ENCODE measurements at places on chromosomes 2 and 18.

DNA sequence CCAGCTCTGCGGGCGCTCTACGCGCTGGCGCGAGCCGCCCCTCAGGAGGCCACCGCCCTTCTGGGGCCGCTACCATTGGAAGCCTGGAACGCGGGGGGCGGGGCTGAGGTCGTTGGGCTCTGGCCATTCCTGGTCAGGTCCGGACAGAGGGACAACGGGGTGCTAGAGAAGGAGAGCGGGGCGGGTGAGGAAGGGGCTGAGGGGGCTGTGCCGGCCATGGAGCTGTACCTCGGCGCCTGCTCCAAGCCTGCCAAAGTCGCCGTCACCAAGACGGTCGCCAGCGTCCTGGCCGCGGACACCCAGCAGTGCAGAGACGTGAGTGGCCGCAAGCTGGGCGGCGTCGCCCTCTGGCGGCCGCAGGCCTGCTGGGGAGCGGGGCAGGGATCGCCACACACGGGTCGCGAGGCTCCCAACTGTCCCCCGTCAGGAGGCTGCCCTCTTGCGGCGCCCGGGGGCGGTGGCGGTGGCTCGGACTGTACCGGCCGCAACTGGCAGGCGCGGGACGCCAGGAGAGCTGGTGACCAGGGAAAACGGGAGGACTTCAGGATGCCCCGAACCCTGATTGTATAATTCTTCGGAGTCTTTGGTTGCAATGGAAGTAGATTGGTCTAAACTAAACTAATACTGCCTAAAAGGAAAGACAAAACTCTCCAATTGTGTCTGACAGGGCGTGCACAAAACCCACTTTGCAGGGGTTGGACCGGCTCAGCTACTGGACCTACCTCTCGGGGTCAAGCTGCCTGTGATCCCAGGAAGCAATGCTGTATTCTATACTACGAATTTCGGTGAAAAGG lies at the start of gene FSIP2:
Gene FSIP2 (plus strand): TSS at position 126 of the 794 bp plus-strand sequence. CDS start 91 bp downstream, at position 217.
- DNase-seq = peak; percentile 10

DNA sequence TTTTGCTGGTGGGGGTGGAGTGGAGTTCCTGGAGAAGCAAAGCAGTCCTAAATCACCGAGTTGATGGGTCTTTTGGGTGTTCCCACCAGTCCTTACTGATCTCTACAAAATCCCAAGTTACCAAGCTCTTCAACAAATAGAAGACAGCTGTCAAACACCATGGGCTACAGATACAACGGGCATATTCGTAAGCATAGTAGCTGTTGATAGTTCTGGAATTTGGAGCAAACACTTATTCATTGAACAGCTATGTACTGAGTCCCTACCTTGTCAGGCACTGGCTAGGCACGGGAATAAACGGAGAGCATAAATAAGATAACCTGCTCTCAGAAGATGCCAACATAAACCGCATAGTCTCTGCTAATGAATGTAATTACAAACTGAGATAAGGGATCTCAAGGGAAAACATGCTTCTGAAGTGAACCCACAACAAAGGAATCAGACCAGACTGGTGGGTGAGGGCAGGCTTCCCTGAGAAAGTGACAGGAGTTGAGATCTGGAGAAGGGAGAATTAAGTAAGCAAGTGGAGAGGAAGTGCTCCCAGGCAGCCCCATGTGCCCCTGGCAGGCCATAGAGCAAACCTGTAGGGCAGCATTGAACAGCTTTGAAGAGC lies 947 bp upstream of the ANKRD44 start:
- DNase-seq = no peak

DNA sequence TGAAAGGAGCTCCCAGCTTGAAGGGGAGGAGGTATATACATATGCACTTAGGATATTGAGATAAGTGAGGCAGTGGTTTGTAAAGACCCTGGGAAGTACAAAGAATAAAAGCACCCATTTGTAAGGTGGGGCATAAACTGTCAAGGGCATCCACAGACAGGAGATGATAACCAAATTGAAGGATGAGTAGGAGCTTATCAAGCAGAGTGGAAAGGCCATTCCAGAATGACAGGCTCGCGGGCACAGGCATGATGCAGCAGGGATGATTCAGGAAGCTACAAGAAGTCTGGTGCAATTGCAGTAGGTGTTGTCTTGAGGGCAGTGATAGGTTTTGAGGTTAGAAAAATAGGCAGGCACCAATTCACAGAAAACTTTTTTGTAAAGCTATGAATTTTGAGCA lies 504.8 kb downstream of the PIK3C3 start:
- DNase-seq = no peak

DNA sequence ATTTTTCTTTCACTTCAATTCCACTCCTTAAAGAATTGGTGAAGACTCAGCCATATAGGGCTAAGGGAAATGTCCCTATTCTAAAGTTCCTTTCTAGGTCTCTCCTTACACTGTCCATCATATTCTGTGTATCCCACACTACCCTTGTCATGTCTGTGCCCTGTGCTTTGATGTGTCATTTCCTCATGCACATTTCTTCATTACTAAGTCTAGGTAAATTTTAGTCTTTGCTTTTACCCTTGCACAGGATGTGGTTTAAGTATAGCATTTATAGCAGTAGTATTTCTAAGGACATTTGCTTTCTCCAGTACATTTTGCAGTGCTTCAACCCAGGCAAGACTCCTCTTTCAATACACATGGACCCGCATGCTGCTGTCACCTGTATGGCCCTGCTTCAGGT lies 221.5 kb upstream of the ACVR2A start:
- no peak for DNase-seq

DNA sequence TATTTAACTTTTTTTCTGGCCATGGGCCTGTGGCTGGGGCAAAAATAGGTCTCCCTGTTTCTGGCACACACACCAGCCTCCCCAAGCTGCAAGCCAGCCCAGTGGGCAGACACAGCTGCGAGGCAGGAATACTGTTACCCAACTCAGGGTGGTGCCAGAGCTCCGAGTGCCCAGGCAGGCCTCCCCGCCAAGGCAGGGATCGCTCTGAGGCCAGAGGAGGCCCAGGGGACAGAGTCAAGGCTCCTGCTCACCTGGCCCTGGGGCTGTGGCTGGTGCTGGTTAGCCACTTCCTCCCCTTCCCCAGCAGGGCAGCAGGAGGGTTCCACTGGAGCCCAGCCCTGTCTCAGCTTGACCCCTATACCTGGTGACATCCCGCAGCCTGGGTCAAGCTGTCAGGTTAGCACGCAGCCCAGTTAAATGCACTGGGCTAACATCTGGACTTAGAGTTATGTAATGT lies 67.1 kb upstream of the EPAS1 start:
- no peak for DNase-seq

DNA sequence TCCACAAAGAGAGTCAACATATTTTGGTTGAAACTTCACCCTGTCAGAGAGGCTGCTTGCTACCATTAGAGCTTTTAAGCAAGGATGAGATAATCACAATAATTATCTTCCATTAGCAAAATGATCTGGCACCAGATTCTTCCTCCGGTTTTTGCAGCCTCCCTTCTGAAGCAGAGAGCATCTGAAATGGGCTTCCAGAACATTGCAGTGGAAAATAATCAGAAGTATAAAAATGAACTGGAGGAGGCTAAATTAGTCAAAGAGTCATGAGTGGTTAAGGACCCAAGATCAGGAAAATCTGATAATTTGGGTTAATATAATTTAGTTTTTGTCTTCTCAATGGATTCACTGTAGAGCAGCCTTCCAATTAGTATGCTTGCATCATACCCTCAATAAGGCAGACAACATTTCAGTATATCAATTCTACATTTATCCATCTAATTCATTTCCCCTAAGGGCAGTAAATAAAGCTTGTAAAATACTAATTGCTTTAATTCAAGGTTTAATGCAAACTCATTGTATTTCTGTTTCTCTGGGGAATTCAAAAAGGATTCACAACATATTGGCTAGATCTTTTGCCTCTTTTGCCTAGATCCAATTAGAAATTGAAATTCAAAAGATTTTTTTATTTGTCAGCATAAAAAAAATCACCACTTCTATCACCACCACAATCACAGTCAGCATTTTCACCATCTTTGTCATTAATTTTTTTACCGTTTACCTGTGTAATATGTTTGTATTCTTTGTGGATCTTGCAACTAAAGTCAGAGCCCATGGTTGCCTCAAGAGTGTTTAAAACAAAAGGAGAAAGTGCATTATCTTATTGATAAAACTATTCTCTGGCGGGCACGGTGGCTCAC lies 537.2 kb upstream of the DCC start:
- DNase-seq = no peak

DNA sequence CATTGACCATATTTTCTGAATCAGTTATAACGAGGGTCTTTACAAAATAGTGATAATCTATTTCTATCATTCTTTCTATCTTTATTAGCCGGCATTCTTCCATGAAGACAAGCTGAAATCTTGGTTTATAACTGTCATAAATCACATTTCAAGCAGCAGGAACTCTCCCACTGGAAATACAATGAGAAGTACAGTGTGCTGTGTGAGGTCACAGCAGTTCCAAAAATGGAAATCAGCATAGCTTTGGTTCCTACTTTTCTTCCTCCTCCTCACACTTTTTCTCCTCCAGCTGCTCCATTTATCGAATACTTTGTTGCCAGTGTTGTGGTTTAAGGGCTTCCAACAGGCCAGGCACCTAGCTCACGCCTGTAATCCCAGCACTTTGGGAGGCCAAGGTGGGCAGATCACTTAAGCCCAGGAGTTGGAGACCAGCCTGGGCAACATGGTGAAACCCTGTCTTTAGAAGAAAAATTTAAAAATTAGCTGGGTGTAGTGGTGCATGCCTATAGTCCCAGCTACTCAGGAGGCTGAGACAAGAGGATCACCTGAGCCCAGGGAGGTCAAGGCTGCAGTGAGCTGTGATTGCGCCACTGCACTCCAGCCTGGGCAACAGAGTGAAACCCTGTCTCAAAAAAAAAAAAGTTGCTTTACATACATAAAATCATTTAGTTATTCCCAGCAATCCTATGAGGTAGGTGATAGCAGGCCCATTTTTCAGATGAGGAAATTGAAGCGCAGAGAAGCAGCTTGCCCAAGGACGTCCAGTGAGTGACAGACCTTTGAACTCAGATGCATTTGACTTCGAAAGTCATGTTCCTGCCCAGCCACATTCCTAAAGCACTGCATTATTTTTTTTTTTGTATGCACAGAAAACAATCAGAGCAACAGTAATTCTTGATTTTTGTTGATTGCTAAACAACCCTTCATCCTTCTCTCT lies 34.0 kb upstream of the GPR55 start:
- DNase-seq = no peak

DNA sequence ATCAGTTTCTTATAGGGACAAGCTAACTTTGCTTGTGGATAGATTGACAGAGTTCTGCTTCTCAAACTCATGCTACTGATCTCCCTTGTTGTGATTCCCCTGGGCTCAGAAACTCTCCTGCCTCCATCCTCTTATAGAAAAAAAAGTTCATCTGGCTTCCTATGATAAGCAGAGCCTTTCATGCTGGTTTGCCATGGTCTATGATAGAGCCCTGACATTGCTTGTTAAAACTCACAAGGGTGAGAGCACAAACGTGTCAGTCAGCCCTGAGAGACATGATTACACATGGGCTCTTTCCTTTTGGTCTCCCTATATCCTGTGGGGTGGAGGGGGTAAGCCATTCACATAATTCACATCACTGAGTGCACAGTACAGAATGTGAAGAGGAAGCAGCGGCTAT lies 121.8 kb downstream of the TDRD15 start:
- no peak for DNase-seq

DNA sequence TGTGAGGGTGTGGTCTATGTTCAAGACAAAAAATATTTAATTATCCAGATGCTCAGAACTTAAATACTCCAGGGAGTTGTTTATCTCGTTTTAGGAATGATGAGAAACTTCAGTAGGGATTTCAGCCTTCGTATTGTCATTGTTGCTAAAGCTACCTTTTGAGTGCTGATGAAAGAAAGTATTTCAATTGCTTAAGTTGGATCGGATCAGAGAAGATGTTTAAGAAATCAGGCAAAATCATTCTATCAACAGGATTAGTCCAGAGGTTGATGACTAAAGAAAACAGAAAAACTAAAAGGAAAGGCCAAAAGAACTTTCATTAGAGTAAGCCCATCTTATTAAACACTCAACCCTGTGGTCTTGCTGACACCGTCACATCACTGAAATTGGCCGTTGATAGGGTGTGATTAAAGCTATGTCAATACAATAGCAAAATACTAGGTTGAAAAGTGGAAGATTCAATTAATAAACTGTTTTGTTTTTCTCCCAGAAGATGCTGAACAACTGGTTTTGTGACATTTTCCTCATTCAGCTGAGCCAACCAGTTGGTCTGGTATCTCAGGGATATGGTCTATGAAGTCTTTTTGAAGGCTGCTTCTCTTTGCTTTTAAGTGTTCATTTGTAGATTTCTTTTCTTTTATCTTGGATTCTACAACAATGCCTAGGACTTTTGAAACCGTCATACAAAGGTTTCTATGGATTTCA lies 551.7 kb downstream of the SLC4A3 start:
- DNase-seq = no peak

DNA sequence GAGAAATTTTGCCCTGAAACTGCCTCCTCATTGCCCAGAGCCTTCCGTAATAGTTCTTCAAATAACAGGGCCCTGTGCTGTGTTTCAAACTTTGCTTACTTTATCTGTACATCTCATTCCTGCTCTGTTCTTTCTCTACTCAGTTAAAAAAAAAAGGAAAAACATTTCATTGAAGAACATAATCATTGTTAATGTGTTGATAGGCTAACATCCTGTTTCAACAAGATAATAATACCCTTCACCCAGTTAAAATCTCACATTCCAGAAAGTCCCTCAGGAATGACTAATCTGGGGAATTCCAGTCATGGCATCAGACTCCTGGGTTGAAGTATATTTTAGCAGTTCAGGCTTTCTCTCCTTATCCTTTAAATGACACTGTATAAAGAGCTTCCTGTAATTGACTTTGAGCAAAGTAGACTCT lies 45.6 kb upstream of the ITGAV start:
- DNase-seq = peak; percentile 64

DNA sequence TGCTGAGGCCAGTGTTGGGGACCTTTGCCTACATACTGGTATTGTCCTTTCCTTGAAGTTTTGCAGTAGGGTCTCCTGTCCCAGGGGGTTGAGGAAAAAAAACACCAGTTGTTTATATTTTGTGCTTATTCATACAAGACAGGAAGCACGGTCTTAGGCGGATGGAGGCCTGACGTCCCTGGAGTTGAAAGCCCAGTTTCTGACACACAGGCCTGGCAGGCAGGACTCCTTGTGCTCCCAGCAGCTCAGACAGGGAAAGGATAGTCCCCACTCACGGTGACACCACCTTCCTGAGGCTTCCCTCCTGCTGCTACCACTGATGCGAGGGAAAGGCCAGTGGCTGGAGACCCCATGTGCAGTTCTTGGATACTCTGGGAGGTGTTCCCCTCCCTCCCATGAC lies 15.5 kb upstream of the SP100 start:
- DNase-seq = no peak

DNA sequence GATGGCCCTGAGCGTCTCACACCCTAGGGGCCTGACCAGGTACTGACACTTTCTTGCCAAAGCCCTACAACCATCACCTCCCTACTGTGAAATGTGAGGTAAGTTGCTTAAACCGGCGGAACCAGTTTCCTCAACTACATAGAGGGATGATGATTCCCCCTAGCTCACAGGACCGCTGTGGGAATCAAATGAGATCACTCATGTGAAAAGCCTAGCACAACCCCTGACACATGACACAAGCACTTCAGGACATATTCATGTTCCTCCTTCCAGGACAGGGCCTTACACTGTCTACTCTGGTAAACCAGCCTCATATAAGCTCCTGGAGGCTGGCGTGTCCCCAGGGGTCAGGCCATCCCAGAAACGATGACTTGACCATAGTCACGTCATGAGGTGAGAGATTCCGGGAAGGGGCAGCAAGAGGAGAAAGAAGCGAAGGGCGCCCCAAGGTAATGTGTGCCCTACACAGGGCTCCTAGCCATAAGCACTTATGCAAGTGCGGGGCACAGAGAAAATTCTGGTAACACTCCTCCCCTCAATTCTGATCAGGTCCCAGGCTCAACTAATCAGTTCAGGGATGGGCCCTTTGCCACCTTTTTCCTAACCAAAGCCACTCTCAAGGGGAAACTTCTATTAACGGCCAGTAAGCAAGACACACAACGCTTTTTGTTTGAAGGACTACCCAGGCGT lies 49.5 kb downstream of the C2orf42 start:
- peak; percentile 100 for DNase-seq

Measured in epithelial cell of prostate (primary cell).